Foreskin fibroblast (primary cell): ENCODE measurements at places on chromosomes 12 and 14.
A peak's percentile ranks its signal among the peaks of the same experiment; 100 is the strongest.

DNA sequence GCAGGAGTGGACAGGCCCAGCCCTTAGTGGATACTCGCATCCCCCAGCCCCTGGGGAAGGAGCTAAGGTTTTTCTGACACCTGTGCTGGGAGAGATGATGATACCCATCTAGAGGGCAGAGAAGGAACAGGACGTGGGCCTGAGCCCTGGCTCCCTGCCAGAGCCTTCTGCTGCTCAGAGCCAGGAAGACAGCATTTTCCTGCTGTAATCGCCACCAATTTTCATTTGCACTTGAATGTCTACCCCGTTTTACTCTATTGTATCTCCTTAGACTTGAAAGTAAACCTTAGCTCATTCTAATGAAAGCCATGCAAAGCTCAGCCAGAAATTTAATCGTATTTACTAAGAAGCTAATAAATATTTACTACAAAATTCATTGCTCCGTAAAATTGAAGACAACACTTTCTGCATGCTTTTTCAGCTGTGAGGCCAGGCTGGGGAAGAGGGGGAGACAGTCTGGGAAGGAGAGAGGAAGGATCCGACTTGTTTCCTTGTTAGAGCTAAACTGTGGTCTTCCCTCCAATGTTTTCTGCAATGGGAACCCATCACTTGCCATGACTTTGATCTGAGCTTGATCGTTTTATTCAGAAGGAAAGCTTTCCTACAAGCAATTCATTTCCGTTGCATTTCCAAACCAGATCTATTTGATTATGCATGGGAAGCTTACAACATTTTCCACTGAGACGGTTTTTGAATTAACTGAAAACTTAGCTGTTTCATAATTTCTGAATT is 17.6 kb upstream of the TRAF3 start:
- peak; percentile 60 for DNase-seq

DNA sequence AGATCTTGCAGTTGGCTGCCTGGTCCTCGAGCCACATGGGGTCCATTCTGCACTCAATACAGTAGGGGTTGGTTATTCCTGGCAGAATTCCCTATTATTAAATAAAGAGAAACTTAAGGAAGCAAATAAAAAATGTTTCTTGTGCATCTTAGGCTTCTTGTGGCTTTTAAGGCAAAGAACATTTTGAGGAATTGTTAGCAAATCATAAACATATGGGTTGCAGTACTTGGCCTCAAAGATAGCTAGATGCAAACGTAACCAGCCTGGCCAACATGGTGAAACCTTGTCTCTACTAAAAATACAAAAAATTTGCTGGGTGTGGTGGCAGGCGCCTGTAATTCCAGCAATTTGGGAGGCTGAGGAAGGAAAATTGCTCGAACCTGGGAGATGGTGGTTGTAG is 50.8 kb upstream of the KCNA5 start:
- no peak for DNase-seq

DNA sequence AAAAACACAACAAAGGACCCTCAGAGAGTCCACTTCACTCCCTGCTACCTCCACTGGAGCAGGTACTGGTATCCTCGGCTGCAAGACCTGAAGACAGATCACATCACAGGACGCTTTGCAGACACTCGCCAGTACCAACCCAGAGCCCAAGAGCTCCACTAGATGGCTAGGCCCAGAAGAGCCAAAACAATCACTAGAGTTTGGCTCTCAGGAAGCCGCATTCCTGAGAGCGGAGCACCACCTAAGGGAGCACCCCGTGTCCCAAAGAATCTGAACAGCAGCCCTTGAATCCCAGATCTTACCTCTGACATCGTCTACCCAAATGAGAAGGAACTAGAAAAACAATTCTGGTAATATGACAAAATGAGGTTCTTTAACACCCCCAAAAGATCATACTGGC is 399.8 kb downstream of the RAD51B start:
- no peak for DNase-seq

- no peak for DNase-seq
Measured at GRCh38 chr14:74905595-74906142, 17.4 kb downstream of the RPS6KL1 start.

DNA sequence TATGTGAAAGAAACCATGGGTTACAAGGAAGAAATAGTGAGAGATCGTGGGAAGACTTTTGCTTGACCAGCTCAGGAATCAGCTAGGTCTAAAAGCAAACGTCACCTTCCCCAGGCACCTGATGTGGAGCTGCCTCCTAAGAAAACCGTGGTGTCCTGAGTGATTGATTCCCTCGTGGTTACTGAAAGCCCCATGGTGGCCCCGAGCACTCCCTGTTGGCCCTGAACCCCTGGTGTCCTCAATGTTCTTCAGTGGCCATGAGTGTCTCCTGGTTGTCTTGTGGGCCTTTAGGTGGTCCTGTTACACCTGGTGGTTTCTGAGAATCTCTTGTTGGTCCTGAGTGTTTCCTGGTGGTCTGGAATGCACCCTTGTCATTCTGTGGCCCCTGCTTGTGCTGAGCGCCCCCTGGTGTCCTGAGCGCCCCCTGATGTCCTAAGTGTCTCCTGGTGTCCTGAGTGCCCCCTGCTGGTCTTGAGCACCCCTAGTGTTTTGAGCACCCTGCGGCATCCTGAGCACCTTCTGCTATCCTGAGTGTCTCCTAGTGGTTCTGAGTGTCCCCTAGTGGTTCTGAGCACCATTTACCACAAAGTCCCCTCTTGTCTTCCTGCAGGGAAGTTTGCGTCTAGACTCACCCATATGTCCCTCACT is 518.7 kb downstream of the TMEM121 start:
- no peak for DNase-seq

DNA sequence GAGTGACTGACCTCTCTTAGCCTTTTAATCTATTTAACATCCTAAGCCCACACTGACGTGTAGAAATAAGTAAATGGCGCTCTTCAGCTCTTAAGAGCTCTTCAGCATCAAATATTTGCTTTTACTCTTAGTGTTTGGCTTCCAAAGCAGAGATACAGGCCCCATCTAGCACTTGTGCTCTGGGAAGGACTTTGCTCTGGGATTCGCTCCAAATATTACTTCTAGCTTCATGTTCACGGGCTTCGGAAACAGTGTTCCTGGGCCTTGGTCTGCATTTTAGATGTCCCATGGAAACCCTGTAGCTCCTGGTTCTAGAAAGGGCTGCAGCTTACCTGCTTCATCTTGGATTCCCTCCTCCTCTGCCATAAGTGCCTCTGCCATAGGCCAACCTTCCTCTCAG is 2.7 kb upstream of the NKX2-8 start:
- no peak for DNase-seq

- DNase-seq, result no peak
Measured at GRCh38 chr14:52086711-52087110, 17.9 kb upstream of the NID2 start.

- no peak for DNase-seq
Measured at GRCh38 chr12:46084666-46085631, 94.6 kb upstream of the SCAF11 start.

DNA sequence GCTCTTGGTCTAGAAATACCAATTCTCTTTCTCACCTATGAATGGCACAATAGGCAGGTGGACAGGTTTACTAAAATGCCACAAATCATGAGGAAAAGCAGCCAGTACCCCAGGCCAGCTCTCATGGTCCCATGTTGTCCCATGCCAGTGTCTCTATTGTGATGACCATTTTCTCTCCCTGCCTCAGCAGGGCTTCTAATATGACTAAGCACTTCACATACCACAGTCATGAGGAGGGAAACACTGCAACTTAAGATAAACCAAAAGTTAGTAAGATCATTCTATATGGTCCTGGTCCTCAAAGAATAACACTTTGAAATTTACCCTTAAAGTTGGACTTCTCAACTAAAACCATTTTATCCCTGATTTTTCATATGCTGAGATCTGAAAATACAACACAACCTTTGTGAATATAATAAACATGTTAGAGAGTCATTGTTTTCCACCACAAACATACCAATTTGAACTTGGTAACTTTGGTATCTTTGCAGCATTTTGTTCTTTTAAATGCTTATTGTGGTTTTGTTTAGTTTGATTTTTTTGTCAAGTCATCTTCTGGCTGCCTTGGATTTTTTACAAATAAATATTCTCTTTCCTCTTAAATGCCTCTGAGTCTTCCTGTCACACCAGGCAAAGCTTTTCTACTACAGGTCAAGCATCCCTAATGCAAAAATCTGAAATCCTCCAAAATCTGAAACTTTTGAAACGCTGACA is 3.6 kb downstream of the TTC5 start:
- DNase-seq, result peak; percentile 12

GRCh38 chr12:12992418-12993130 is 7.5 kb downstream of the HEBP1 start:
- DNase-seq, result peak; percentile 92

- no peak for DNase-seq
Measured at GRCh38 chr14:99133636-99134515, 138.1 kb downstream of the BCL11B start.
